ENCODE measurements at places on chromosomes 2 and 18. TPM values are rescaled to one million over a fixed set of nuclear protein-coding genes. Genes with fewer than 3 reads are reported as not detected.

DNA sequence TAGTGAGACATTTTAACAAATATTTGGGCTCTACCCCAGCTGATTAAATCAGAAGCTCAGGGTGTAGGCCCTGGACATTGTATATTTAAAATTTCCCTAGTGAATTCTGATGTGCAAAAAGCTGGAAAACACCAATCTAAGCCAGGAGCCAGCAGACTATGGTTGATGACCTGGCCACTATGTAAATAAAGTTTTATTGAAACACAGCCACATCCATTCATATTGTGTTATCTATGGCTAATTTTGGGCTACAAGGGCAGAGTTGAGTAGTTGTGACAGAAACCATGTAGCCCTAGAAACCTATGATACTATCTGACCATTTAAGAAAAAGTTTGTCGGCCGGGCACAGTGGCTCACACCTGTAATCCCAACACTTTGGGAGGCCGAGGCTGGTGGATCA is 86.0 kb upstream of the BARD1 start:
- no peak for DNase-seq

- peak; percentile 3 for DNase-seq
Observed at GRCh38 chr2:44016282-44016681, 20.5 kb upstream of the LRPPRC start.

DNA sequence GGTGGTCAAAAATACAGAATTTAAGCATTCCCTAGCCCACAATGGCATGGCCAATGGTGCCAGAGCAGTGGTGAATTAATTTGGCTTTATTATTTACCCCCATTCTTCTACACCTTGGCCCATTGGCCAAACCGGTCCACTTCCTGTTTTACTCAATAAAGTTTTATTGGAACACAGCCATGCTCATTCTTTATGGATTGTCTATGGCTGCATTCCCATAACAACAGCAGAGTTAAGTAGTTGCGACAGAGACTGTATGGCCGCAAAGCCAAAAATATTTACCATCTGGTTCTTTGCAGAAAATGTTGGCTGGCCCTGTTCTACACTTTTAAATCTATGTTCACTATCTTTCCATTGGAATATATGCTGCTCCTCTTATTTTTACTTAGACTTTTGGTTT is 130.3 kb upstream of the CCDC68 start:
- no peak for DNase-seq

The MARCO gene
- not detected for polyA plus RNA-seq

DNA sequence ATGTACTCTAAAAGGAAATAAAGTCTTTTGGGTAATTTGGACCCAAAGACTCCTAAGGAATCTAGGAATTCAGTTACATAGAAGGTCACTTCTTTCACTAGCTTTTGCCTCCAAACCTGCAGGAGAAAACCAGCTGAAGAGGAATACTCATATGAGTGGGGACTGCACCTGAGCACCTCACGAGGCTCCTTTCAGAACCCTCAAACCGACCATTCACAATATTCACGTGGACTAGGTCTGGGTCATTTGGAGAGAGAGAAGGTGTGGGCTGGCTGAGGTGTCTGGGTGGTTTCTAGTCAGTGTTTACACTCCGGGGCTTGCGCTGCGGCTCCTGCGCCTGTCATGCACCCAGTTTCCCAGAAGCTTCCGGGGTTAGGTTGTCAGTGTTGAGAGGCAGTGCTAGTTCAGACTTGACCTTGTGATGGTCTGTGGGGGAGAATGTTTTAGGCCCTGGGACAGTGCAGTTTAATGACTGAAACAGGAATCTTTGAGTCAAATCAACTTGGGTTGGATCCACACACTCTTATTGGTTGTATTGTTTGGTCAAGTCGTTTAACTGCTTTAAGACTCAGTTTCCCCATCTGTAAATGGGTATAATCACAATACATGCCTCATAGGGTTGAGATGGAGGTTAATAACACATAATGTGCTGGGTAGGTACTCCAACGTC is 78.4 kb downstream of the LIMS1 start:
- DNase-seq = no peak

The ANO7 gene
- 0.40 TPM for polyA plus RNA-seq

The REG1A gene
- polyA plus RNA-seq = not detected

The VIL1 gene
- polyA plus RNA-seq = not detected

GRCh38 chr18:4510711-4511110 is 55.6 kb upstream of the DLGAP1 start:
- DNase-seq = no peak

- no peak for DNase-seq
Observed at GRCh38 chr2:43028188-43028587, 198.2 kb downstream of the ZFP36L2 start.

GRCh38 chr2:47869859-47870595 is 36.3 kb downstream of the FBXO11 start:
- no peak for DNase-seq
